ENCODE measurements at places on chromosomes 11 and 22.

DNA sequence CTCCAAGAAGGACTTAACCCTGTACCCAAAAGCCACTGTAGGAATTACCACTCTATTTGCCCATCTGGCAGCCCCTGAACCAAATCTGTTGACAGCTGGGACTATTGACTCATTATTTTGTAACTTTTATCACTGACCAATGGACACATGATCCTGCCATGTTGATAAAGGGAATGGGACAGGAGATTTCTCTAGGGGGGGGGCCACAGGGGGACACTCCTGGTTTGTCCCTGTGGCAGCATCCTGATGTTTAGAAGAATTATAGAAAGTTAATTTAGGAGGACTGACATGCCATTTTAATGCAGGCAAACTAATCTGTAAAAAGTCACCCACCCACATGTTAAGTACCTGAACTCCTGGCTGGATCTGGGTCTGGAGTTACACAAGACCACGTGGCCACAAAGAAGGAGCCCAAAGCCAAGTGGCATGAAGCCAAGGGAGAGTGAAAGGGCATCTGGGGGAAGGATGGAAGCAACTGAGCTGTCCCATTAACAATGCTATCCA is 558.1 kb downstream of the ETS1 start:
- DNase-seq = no peak

DNA sequence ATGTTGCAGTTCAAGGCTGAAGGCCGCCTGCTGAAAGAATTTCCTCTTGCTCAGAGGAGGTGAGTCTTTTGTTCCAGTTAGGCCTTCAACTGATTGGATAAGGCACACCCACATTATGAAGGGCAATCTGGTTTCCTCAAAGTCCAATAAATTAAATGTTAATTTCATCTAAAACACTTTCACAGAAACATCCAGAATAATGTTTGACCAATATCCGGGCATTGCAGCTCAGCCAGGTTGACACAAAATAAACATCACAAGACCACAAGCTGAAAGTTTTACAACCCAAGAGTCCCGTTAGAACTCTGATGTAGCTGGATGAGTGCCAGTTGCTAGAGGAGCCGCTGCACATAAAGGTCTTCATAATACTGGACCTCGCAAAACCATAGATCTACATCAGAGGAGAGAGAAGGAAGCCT is 64.9 kb upstream of the EED start:
- no peak for DNase-seq

- no peak for DNase-seq
These were observed 43.2 kb upstream of the FADD start for GRCh38 chr11:70159627-70160570.

GRCh38 chr11:125588505-125588904 is 4.1 kb upstream of the STT3A start:
- DNase-seq = no peak

DNA sequence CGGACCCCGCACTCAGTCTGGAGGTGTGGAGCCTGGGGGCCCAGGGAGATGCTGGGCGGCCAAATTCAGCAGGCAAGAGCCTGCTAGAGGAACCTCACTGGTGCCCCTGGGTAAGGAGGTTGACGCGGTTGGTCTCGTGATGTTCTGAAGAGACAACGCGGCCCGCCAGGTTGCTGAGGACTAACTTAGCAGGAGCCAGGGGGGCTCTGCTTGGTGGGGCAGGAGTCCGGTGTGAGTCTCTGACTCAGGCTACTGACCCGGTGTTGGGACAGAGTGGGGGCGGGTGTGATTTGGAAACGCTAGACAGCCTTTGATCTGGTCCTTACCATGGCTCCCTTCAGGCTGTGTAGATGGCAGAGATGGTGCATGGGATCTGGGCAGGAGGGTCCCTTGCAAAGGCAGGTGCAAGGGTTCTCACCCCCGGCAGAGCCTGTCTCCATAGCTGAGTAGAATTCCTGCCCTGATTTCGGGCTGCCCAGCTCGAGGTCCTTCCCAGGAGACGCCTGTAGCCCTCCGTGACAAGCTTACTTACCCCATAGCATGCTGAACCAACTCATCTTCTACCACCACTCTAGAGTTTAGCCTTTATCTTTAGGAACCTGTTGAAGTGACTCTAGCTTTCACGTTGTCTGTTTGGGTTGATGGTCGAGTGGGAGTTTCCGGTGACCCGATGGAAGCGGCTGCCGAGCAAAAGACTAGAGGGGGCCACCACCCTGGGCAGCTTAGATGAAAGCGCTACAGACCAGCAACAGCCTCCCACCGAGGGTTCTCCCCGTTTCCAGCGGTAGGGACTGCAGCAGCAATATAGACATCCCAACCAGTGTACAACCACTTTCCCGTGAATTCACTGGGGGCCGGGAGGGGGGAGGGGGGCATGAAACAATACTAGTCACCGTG is 38.4 kb downstream of the KCNC1 start:
- DNase-seq = no peak

DNA sequence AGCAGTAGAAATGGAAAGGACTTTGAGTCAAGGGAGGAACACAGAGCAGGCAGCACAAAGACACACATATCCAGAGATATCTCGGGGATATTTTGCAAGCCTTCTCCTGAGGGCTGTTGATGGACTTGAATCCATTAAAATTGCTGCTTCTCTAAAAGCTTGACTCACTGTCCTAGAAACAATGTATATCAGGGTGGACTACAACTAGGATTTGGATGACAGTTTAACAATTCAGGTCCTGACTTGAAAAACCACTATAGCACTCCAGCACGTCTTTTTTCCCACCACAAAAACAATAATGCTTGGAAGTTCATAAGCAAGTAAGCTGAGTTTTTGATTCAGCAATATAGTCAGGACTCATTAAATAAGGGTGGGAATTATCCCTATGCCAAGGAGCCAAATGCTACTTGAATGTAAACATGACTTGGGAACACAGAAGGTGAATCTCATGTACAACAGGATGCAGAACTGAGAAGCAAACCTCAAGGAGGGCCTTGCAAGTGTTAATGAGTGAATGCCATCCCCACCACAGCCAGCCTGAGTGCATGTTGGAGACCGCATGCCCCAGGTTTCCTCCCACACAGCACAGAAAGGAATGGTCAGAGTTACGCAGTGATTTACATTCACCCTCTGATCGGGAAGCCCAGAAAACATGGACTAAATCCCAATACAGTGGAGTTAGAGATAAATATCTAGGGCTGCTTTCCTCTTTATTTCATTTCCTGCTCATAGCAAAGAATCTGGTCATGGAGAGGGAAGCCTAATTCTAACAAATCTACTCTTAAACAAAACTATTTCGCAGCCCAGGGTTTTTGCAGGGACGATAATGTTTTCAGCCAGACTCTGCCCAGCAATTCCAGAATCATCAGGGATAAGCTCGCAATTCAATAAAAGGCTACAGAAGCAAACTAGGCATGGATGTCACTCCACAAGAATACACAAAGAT is 98.4 kb upstream of the OR9G4 start:
- DNase-seq = no peak

DNA sequence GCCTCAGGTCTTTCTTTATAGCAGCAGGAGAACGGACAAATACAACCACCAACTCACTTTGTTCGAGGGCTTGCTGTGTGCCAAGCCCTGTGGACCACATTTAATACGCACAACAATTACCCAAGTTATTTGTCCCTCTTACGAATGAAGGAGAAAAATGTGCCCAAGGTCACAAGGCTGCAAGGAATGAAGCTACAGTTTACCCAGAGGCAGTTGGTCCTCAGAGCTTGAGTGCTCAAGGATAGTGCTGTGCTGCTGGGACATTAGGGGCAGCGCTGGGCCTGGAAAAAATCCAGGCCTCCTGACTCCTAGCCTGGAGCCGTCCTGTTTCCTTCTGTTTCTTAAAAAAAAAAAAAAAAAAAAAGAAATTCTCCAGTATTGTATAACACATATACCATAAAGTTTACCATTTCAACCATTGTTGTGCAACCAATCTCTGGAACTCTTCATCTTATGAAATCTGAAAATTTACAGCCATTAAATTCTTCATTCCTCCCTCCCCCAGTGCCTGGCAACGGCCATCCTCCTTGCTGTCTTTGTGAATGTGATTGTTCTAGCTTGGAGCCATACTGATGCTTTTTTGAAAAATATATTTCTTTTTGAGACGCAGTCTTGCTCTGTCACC is 1.0 kb upstream of the C11orf86 start:
- no peak for DNase-seq

- DNase-seq = no peak
These were observed 69.8 kb upstream of the MTMR2 start for GRCh38 chr11:95993438-95994298.

DNA sequence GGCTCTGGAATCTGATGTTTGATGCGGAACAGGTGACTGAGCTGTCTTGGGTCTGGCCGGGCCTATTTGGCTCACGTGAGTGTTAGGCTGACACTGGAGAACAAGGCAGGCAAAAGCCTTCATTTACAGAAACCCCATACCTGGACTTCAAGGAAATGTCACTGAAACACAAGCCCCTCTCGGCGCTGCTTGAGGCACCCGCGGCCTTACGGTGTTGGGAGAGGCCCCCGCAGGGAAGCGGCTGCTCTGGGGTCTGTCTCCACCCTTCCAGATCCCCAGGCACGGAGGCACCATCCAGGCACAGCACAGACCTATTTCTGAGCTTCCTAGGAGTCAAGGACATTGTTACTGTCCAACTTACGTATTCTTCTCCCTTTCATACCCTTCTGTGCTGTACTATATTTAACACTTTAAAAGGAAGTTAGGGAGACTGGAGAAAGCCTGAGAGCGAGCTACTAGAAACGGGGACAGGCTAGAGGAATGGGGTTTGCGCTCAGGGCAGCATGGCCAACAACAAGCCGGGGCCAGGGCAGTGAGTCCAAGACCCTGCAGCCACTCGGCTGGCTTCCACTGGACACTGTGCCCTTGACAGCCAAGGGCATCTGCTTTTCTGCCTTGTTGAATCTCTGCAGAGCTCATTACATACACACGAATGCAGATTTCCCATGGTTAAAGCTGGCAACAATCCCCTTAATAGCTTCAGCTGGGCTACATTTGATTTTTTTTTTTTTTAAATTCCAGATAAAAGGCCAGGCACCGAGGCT is 23.8 kb downstream of the DRD4 start:
- no peak for DNase-seq

DNA sequence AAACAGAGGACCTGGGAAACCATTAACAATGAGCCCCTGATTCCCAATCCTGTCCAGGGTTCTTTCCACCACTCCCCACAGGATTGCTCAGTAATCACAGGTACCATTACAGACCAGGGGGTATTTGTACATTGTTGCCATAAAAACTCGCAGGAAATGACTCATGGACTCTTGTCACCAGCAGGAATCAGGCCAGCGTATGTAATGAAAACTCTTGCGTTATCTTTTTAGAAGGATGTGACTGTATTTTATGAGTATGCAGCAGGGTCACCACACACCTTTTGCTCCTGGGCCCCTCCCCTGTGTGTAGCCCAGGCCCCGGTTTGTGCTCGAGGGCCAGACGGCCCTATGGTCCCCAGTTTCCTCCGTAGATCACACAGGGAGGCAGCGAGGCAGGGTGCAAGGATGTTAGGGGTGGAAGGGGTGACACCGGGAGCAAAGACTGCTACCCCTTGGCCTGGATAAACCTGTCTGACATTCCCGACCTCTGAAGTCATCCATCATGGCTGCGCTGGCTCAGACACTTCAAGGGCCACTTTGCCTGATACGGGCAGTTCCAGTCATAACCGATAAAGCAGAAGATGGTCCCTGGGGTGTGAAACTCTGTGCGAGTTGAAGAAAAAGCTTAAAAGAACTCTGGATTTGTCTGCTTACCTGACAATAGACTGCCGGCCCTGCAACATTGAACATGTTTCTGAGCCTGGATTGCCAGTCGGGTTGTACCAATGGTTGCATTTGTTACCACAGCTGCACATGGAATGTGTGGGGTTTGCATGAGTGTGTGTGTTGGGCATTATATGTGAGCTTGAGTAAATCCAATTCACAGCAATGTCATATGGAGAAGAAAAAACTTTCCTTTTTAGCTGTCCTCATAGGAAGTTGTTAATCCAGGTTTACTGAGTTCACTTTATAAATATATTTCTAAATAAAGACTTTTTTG is 56.9 kb downstream of the MICAL2 start:
- no peak for DNase-seq

- DNase-seq = no peak
These were observed 250.7 kb downstream of the FAT3 start for GRCh38 chr11:92475316-92475715.

DNA sequence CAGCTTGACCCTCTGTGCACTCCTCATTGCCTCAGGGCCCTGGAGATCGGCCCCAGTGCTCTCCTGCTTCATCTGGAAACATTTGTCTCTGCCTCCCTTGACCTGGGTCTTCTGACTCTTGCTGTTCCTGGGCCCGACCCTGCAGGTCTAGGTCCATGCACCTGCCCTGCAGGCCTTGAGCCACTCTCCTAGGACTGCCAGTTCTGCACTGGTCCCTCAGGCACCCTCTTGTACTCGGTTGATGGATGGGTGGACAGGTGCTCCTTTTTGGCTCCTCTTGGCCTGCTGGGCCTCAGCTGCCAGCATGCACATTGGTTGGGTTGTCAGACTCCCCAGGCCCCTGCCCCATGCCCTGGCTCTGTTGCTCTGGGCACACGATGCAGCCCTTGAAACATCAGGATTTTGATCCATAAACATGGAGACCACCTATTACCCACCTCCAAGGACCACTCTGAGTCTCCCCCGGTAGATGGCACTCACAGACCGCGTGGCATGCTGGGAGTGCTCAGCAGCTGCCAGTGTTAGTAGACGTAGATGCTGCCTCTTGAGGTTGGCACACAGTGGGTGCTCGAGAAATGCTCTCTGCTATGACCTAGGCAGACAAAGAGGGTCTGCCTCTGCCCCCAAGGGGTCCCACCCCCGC is 20.2 kb upstream of the ACR start:
- no peak for DNase-seq

Data from CD4-positive, alpha-beta T cell treated with Interleukin-12 subunit alpha and Interleukin-12 subunit beta, for 1 hour (primary cell).